Stimulated activated CD8-positive, alpha-beta memory T cell treated with anti-CD3 and anti-CD28 coated beads, Interleukin-7, amount 100 ng/mL, for 24 hours (primary cell): ENCODE measurements at places on chromosomes 6 and 20.

DNA sequence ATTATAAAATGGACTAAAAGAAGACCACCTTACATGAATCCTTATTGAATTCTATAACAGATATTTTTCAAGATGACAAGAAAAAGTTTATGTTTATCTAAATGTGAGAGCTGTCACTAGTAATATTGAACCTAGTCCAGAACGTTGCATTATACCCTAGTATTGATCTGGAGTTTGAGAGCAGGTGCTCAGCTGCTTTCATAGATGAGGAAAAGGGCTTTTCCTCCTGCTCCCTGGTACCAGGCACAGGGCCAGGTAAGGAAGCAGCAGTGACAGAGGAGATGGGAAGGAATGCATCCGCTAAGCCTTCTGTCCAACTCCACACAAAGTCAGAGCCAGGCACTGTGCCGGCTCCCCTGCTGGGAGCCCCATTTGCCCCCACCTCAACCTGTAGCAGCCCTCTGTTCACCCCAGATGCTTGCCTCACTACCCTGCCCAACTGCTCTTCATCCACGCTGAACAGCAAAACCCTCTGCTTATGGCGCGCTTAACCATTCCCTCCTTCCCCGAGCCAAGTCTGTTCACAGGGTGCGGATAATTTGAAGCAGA, 393.1 kb downstream of the FRK start:
- DNase-seq = no peak

DNA sequence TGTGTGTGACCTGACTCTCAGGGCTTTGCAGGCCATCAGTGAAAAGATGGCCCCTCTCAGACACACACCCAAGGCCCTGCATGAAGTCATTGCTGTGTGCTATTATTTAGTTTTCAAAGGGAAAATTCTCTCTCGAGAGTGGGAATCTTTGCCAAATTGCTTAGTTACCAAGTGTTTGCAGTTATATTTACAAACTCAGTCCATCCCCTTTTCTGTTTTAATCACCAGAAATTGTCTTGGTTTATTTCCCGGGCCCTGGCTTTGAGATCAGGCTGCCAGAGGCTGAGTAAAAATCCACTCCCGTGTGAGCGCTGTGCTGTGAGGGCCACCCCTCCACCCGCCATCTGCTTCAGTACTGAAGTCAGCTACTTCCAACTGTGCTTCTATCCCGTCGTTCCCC, 163.1 kb downstream of the SOD2 start:
- DNase-seq = no peak

DNA sequence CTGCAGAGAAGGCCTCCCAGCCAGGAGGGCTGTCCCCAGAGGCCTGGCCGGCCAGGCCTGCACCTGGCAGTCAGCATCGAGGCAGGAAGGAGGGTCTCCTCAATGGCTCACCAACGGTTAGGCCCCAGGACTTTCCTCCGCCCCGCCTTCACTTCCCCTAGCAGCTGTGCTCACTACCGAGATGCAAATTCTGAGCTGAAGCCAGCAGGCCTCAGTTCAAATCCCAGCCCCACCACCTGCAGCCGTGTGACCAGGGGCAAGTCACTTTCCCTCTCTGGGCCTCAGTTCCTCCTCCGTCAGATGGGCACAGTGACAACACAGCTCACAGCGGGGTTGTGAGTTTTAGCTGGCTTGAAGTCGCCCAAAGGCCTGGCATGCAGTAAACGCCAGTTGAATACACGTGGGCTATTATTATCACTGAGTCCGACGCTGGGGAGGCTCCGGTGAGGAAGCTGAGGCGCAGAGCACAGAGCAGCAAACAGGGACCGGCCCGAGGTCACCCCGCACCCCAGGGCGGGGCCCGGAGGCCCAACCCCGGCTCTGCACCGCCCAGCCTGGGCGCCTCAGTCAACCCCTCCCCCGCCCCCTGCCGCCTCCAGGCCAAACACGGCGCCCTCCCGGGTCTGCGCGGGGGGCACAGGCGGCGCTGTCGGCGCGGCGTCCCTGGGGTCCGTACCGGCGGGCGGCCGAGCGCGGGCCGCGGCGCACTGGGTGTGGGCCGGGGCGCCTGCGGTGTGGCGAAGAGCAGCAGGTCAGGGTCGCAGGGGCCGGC, 671 bp downstream of the E2F1 start:
- DNase-seq = no peak

DNA sequence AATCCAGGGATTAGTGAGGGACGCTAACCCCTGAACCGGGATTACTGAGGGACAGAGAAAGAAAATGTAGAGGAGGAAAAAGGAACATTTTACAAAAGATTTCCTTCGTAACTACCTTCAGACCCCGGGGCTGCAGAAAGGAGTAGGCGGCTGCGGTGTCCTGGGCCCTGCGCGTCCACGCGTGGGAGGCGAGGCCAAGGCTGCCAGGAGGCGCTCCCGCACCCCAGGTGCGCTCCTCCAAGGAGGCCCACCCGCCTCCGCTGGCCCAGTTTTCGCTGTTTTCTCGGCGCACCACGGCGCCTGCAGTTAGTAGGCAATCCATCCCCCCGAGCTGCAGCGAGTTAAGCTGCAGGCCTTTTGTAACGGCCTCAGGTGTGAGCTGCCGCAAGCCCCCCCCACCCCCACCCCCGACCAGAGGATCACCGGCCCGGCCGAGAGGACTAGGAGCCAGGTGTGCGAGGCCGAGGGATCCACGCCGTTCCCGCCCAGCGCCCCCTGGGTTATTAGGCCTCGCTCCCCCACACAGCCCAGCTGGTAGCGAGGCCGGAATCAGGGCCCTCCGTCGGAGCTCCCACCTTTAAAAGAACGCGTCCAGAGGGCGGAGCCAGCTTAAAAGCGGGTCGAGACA, 380.3 kb upstream of the ARID1B start:
- DNase-seq = no peak

GRCh38 chr20:13771853-13772453, 12.8 kb downstream of the ESF1 start:
- DNase-seq = no peak

DNA sequence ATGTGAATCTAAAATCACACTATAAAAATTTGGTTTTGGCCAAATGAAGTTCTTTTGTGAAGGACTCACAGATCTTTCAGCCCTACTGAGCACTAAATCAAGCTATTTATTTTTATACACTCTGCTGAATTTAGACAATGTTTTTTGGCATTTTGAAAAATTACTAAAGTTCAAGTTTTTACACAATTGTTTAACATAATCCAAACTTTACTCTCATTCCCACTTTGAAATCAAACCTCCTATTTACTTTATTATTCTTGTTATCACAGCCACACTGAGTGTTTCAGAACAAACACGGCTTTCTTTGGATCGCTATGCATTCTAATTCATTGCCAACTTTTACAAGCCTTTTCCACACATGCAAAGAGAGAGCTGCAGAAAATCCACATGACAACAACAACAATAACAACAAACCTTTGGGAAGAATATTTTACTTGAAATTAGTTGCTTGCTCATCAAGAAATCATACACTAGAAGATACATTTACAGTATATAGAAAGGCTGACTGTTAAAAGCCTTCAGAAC, 49.1 kb upstream of the TMEM30A start:
- DNase-seq = no peak

GRCh38 chr6:6697620-6698019, 109.1 kb downstream of the LY86 start:
- no peak for DNase-seq

DNA sequence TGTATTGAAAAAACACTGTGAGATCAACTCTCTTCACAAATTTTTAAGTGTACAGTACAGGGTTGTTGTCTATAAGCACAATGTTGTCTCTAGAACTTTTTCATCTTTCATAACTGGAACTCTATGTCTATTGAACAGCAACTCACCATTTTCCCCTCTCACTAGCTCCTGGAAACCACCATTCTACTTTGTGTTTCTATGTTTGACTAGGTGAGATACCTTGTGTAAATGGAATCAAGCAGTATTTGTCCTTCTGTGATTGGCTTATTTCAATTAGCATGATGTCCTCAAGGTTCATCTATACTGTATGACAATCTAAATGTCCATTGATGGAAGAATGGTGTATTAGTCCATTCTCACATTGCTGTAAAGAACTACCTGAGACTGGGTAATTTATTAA, 210.1 kb upstream of the FUT9 start:
- no peak for DNase-seq

- no peak for DNase-seq
These were observed 26.7 kb downstream of the TRERF1 start for GRCh38 chr6:42424906-42425474.

- no peak for DNase-seq
These were observed 832.3 kb upstream of the ADGRB3 start for GRCh38 chr6:67802771-67803170.

GRCh38 chr6:15475261-15475660, 187.6 kb downstream of the DTNBP1 start:
- DNase-seq = no peak

GRCh38 chr6:160431791-160432404, 83.7 kb downstream of the SLC22A3 start:
- no peak for DNase-seq

DNA sequence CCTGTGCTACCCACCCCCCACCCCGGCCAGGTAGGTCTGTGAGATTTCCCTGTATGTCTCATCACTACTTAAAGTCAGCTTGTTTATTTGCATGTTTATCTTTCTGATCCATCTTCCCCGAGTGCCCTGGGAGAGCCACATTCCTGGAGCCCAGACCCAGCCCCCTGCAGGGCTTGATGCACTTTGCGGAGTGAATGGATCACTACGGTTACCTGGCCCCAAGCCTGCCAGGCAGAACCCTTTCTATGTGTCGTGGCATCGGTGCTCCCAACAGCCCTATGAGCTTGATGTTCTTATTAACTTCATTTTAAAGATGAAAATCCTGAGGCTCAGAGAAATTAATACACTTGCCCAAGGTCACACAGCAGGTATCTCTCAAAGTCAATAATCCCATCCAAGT, 13.6 kb upstream of the SLCO4A1 start:
- no peak for DNase-seq

GRCh38 chr20:37902504-37903313, at the start of gene VSTM2L:
VSTM2L (plus strand) TSS chr20:37903127; CDS start chr20:37903351, 224 bp downstream.
- DNase-seq = no peak

DNA sequence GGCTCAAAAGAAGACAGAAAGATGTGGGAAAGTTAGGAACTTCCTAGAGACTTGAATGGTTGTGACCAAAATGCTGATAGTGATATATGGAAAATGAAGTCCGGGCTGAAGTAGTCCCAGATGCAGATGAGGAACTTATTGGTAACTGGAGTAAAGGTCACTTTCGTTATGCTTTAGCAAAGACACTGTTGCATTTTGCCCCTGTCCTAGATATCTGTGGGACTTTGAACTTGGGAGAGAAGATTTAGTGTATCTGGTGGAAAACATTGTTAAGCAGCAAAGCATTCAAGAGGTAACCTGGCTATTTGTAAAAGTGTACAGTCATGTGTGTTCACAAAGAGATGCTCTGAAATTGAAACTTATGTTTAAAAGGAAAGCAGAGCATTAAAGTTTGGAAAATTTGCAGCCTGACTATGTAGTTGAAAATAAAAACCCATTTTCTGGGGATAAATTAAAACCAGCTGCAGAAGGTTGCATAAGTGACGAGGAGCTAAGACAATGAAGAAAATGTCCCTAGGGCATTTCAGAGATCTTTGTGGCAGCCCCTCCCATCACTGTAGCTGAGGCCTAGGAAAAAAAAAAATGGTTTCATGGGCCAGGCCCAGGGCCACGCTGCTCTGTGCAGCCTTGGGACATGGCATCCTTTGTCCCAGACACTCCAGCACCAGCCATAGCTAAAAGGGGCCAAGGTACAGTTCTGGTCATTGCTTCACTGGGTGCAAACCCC, 1692.2 kb downstream of the HACE1 start:
- no peak for DNase-seq

GRCh38 chr6:117265410-117266256, at the start of gene VGLL2:
VGLL2 (plus strand) TSS chr6:117265558; CDS start chr6:117265764, 206 bp downstream.
- no peak for DNase-seq

DNA sequence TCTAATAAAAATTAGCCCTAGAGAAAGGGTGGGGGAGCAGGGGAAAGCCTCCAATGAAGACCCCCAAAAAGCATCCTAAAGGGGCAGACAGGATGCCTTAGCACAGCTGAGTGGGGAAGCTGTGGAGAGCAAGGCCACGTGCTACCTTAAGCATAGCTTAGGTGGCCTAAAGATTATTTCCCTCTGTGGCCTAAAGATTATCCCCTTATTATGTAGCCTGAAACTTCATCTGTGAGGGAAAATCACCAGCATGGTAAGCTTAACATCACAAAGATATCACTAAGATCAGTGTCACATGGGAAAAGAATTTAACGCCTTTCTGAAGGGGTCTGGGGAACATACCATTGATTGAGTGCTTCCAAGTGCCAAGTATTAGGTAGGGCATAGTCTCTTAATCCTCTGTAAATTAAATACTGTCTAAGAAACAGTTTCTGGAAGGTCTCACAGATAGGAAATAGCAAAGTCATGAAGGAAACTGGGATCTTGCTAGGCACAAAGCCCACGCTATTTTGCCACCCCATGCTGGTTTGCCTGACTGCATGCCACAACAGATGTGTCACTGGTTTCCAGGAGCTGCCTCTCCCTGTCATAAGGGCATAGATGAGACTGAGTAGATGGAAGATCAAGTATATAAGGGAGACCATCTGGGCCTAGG, 170.0 kb downstream of the HACE1 start:
- no peak for DNase-seq

GRCh38 chr6:35410131-35410530, 42.0 kb upstream of the FANCE start:
- DNase-seq = no peak

DNA sequence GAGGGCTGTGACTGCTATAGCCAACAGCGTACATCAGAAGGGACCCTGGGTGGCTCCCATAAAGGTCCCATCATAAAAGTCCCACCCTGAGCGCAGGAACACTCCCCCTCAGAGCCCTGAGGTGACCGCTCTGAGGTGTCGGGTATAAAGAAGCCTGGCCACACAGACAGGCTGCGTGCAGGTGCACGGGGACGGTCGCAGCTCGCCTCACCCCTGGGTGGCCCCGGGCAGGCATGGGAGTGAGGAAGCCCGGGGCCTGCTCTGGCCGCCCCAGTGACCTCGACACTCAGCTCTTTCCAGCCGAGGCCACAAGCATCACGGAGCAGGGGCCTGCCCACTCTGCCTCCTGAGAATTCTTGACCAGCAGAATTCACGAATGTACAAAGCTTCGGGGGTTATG, 14.4 kb upstream of the RNASET2 start:
- DNase-seq = no peak

DNA sequence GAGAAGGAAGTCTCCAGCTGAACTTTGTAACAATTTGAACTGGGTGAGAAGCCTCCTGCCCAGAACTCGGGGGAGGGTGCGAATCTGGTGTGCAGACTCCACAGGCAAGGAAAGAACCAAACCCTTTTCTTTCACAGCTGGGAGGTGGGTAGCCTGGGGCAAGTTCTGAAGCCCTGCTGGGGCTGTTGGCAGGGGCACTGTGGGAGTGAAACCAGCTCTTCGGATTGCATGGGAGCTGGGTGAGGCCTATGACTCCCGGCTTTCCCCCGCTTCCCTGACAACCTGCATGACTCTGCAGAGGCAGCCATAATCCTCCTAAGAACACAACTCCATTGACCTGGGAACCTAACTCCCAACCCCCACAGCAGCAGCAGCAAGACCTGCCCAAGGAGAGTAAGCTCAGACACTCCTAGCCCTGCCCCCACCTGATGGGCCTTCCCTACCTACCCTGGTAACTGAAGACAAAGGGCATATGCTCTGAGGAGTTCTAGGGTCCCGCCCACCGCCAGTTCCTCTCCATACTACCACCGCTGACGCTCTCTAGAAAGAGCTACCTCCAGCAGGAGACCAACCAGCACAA, 37.5 kb downstream of the SOD2 start:
- no peak for DNase-seq
